ENCODE measurements at places on chromosomes 6 and 20.

- no peak for DNase-seq
These were observed 31.3 kb upstream of the GRM4 start for GRCh38 chr6:34177181-34177591.

DNA sequence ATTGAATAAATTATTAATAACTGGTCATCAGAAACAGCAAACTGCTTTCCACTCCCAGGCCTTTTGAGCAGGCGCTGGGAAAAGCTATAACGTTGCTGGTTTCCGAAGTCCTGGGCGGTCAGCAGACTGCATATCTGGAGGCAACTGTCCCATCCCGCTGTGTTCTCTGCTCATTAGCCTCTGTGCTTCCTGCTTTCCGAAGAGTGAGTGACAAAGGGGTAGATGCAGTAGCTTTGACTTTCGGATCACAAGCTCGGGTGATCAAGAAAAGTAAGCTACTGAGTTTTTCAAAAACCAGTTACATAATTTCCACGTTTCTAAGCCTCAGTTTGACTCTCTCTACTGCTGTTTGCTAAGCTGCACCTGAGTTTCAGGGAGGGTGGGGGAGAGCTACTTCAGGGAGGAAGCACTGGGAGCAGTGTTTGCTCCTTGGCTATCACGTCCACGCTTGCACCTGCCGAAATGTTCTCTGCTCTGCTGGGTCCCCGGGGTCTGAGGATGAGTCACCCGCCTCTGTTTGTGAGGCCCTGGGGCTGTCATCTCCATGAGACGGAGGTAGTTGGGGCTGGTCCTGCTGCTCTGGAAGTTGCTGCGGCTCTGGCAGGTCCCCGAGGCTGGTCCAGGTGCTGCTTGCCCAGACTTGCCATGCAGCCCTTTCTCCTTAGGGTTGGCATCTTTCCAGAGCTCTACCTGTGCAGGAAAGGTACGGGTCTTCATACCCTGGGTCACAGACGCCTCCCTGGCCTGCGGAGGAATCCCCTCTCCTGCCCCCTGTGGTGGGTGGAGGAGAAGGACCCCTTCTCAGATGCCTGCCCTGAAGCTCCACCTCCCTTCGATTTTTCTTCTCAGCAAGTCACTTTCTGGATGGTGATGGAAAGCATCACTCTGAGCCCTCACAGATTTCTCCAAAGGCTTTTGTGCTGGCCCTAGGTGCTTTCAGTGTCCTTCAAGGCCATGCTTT, 220.0 kb downstream of the QKI start:
- DNase-seq, result no peak

GRCh38 chr6:134870677-134871498, 79.0 kb downstream of the ALDH8A1 start:
- no peak for DNase-seq

DNA sequence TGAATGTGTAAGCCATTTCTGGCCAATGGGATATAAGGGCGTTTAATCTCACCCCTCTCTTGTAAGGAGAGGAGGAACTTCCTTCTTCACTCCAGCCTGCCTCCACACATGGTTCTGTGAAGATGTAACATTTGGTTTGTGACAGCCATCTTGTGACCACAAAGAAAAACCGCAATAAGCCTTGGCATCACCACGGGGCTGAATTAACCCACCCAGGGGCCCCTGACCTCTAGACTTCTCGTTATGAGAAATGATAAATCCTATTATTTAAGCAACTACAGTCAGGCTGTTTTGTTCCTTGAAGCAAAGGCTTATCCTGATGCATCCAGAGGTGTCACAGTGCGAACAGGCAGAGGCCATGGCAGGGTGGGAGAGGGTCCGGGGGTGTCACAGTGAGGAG, 139.7 kb downstream of the CDC5L start:
- no peak for DNase-seq

DNA sequence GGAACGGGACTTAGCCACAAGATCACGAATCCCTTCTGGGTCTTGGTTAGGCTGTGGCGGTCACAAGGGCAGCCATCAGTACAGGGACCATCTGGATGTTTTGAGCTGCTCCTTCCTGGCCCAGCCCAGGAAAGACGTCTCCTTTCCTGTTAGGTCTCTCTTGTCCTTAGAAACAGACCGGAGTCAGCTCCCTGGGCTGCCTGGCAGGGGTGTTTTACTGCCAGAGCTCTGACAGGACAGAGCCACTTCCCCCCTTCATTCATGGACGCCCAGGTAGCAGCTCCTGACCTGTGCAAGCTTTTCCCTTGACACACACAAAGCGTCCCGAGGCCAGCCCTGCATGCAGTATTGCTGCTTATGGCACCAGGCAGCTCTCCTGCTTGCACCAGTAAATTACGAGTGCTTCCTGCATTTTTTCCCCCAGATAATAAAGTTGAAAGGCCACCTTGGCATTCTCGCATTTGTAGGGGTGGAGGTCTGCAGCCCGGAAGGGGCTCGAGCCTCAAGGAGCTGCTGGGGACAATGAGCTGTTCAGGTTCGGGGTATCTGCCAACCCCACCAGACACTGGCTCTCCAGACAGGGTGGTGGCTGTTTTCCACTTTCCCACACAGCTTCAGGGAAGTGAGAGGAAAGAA, 87.4 kb downstream of the NOL4L start:
- no peak for DNase-seq

DNA sequence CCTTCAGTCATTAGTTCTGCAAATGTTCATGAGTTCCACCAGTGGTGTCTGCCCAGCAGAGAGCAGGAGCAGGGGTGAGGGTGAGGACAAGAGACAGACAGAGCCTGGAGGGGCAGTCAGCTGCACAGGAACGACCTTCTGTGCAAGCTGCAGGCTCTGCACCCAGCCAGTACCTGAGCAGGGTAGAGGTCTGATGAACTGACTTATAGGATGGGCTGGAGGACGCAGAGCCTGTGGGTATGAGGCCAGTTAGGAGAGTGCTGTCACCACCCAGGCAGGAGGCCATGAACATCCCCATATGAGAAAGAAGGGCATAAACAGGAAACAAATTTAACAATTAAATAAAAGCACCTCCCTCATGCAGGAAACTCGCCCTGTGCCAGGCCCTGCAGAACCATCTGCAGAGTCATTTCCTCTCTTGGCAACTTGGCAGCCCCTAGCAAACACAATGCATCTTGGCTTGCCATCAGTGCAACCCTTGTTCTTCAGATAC, 17.9 kb downstream of the C6orf15 start:
- peak; percentile 20 for DNase-seq

GRCh38 chr20:34089655-34090345, 22.2 kb downstream of the EIF2S2 start:
- no peak for DNase-seq

GRCh38 chr20:49859011-49859410, 46.4 kb downstream of the SLC9A8 start:
- DNase-seq, result no peak

GRCh38 chr20:25195962-25196785, 662 bp downstream of the ENTPD6 start:
- DNase-seq, result peak; percentile 55

DNA sequence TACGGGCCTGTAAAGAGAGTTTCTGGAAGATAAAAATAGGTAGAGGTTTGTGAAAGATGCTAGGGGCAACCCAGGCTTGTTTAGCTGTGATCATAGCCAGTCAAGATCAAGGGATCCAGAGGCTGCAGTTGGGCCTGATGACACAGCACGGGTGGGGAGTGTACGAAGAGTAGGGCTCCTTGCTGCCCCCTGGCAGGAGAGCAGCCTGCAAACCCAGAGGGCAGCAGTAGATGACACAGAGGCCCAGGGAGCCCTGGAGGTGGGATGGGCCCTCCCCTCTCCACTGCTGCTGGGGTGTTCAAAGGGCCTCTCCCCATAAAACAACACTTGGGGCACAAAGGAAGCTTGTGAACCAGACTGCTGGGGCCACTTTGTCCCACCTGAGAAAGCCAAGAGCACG, 47.2 kb downstream of the VEGFA start:
- DNase-seq, result peak; percentile 49

DNA sequence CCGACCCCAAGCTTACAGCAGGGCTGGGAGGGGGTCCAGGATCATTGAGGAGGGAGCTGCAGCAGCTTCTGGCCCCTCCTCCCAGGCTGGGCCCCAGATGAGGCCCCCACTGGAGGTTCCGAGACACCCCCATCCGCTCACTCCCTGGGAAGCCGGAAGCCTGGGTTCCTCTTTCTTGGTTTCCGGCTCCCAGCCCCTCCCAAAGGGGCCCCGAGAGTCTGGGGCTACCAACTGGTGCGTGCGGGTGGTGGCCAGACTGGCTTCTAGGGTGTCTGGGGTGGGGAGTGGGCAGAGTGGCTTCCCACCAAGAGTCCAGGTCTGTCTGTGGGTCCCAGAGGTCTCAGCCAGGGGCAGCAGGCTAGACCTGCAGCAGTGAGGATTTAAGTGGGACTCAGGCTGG, 2.2 kb downstream of the RGS19 start:
- DNase-seq, result no peak

GRCh38 chr6:25635886-25636317, 16.1 kb upstream of the SCGN start:
- DNase-seq, result peak; percentile 7

DNA sequence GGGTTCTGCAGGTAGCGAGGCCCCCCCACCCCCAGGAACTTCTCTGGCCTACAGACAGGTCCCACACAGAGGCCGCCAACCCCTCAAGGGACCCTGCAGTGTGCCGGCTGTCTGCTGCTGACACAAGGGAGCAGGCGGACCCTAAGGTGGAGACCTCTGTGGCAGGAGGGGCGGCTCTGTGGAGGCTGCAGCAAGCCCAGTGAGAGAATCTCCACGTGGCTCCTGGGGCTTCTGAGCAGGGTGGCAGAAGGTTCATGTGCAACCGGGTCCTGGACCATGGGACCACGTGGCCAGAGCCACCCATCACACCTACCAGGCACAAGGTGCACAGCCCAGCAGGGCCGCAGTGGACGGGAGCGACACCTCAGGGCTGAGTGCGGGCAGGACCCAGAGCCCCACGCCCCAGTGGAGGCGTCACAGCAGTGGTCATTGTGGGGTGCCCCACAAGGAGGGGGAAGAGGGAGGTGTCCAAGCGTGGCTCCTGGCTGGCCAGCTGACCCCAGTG, 4.3 kb downstream of the ARFRP1 start:
- no peak for DNase-seq

GRCh38 chr6:111837007-111837406, 36.2 kb downstream of the FYN start:
- no peak for DNase-seq

DNA sequence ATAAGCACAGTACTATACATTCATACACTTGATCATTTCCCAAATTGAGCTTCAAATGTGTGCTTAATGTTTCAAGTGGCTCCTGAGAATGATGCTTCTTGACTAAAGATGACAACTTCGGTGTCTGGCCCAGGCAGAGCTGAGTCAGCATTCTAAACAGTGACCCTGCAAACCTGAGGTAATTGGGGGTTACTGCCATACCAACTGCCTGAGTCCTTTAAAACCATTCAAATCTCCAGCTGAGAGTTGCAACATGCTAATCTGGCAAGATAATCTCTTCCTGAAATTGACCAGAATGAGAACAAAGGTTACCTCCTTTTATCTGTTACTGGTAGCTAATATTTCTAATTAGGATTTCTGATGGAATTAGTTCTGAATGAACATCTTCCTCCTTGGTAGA, 8.2 kb downstream of the BACH2 start:
- DNase-seq, result no peak

DNA sequence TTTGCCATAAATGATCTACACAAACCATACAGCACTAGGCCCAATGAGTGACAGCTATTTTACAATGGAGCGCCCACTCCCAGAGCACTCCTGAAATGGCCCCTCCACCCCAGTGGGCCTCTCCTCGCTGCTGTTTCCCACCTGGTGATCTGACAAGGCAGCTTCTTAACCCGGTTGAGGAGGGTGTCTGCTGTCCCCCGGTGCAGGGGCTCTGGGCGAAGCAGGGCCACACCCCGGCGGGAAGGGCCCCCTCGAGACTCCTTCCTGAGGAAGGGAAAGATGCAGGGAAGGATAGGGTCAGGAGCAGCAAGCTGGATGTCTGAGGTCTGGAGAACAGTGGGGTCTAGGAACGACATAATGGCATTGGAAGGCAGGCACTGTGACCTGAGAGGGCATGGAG, 10.2 kb downstream of the ABHD16A start:
- no peak for DNase-seq

DNA sequence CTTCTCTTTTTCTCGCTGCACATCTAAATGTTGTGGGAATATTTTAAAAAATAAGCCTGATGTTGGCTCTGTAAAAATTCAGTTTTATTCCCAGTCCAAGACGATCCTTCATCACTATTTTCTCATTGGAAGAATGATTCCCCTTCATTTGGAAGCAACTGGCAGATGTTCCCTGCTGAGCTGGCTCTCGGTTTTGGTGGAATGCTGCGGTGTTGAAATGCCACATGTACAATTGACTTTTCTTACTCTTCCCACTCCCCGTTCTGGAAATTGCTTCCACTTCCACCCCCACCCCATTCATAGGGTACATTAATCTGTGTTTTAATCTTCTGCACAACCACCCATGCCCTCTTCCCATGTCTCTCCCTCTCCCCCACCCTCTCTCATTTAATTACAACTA, 496.3 kb upstream of the MAP3K7 start:
- DNase-seq, result no peak

GRCh38 chr6:75819776-75820487, 70.9 kb downstream of the MYO6 start:
- DNase-seq, result no peak

GRCh38 chr6:130811932-130812331, 15.3 kb upstream of the SMLR1 start:
- DNase-seq, result no peak

GRCh38 chr6:110125361-110125760, 54.1 kb downstream of the WASF1 start:
- no peak for DNase-seq

DNA sequence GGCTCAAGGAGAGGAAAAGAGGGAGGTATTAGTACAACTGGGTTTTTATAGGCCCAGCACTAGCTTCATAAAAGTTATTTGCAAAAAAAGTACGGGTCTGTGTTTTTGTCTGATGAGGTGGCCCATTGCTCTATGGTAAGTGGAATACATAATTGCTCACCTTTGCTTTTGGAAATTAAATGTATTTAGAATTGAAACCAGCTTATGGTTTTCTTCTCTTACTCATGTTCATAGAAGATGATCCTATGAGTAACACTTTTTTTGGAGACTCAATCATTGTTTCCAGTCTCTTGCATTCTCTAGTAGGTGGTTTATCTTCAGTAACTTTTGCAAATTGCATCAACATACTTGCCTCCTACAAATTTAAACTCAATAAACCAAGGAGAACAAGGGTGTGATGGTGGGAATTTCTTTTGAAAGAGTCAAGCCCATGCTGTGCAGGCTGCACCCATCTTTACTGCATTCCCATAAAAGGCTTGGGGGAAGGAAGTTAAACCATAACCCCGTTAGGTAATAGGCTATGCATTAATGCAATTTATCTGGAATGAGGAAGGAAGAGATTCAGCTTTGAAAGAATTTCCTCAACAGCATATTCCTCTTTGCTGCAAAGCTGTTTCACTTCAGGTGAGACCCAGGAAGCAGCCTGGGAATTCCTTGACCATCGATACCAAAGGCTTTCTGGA, 48.5 kb upstream of the EDN1 start:
- peak; percentile 75 for DNase-seq

DNA sequence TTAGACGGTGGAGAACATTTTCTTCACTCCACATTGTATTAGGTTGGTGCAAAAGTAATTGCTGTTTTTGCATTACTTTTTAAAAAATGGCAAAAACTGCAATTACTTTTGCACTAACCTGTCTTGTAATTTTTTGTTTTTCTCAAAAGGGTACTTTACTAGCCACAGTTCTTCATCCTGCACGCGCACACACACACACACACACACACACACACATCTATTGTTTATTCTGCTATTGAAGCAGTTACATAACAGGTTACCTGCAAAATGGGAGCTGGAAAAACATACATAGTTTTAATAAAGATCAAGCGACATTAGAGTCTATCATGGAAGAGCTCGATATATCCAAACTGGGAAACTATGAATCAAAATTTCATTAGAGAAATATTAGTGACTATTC, 235.2 kb downstream of the SIM1 start:
- DNase-seq, result no peak

Measured in LoVo (cell line).